ENCODE measurements at places on chromosomes 7 and 10.

- no peak for DNase-seq
These were observed 71.5 kb upstream of the NOBOX start for GRCh38 chr7:144474800-144475615.

- peak; percentile 13 for DNase-seq
These were observed 69.9 kb downstream of the PTPRE start for GRCh38 chr10:127976701-127977356.

- no peak for DNase-seq
These were observed 639.7 kb downstream of the AUTS2 start for GRCh38 chr7:70237831-70238575.

- DNase-seq = peak; percentile 99
These were observed 65.0 kb downstream of the STK17A start for GRCh38 chr7:43647673-43648472.

DNA sequence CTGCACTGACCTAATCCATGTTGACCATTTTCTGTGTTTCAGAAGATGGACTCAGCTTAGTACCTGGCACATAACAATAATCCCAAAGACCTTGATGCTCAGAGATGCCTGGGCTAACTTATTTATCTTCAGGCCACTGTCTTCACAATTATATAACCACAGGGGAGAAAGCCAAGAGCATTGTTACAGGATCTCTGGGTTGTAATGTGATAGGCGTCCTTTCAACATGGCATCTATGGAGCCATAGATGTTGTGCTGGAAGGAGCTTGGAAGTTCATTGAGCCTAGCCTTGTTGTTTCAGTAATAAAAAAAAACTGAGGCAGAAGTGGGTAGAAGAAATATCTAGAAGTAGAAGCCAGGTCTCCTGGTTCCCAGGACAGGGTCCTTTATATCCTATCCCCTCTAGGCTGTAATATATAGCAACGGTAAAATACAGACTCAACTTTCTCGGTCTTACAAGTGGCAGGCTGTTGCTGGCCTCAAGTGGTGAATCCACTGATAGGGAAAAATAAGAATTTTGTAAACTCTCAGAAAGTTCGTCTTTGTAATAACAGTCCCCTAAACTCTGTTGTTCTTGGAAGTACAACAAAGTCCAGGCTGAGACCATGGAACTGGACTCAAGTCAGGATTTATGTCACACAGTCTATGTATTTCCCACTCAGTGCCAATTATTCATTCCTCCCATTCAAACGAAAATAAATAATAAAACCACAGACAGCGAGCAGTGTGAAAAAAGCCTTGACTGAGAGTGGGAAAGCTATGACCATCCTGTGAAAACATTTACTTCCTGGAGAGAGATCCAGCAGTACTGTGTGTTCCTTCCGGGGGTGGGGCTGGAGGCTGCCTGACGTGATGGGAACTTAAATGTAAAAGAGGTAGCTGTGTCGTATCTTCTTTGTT is 277.6 kb downstream of the REEP3 start:
- peak; percentile 77 for DNase-seq

- no peak for DNase-seq
These were observed 225.3 kb upstream of the PITRM1 start for GRCh38 chr10:3397846-3398245.

- DNase-seq = peak; percentile 31
These were observed 121.2 kb downstream of the MTERF1 start for GRCh38 chr7:91759205-91759863.

GRCh38 chr7:128940494-128941322 is 3.0 kb downstream of the IRF5 start:
- DNase-seq = no peak

DNA sequence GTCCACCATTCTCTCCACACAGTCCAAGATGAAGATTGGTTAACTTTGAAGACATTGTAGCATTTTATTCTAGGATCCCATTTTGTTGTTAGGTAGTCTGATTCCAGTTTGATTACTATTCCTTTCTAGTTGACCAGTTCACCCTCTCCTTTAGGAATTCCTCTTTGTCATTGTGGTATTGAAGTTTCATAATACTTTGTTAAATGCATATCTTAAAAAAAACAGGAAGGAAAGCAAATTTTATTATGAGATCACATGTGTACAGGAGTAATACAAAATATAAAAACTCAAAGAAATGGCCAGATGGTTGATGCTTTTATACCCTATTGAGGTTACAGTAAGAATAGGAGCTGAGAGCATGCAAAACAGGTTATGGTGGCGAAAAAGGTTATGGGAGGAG is 15.5 kb upstream of the SEMA3C start:
- DNase-seq = peak; percentile 53

GRCh38 chr7:120054376-120055100 is 218.4 kb upstream of the KCND2 start:
- no peak for DNase-seq

DNA sequence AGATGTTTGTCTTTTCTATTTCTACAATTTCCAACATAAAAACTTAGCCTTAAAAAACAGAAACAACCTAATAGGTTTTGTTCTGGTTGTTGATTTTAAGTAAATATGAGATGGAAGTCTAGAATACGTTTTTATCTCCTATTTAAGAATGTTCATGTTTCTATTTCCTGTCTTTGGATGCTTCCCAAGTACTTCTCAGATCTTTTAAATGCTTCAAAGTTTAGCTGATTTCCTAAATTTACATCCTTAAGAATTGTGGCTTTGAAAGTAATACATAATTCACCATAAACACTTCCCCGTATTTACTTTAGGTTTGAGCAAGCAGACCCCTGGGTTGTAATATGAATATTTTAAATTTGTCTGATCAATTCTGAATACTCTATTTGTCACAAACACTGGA is 70.5 kb downstream of the RAPGEF5 start:
- no peak for DNase-seq

DNA sequence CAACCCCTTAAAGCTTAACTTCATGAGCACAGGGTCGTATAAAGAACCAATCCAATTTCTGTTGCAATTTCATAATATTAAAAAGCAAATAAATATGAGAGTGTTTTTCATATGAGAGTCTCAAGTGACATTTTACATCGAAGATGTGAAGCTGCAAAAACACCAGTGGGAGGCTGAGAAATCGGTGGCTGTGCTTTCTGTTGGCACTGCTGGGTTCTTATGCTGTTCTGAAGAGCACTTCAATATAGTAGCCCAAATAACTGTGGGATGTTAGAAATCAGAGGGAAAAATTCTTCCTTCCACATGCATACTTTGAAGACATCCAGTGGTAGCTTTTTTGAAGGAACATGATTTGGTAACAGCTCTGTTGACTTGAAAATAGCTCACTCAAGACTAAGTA is 245.8 kb downstream of the ARHGAP21 start:
- DNase-seq = no peak

DNA sequence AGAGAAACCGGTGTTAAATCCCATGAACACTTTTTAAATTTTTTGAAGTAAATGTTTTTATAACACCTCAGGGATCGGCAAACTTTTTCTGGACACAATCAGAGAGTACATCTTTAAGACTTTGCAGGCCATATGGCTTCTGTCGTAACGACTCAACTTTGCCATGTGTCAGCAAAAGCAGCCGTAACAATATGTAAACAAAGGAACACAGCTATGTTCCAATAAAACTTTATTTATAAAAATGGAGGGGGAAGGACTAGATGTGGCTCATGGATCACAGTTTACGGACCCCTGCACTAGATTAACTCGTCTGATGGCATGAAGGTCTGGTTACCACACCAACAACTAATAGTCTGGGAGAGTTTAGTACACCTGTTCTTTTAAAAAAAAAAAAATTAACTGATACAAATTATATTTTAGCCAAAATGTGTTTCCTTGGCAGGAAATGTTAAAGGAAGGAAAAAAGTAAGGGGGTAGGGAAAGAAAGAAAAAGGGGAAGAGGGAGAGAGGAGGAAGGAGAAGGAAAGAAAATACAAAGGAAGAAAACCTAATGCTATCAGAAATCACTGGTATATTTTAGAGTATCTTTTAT is 50.2 kb downstream of the ABI1 start:
- DNase-seq = peak; percentile 24

DNA sequence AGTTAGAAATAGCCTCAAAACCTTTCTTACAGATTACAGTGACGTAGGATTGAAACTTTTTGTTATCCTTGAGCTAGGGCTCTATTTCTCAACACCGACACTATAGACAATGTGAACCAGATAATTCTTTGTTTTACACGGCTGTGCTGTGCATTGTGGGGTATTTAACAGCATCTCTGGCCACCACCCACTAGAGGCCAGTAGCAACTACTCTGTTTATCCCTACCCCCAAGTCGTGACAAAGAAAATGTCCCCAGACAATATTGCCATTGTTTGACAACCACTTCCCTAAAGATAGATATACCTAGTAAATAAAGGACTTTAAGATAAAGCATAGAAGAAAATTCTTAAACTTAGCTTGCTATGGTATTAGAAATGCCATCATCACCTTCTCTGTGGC is 359.6 kb downstream of the ARL4A start:
- no peak for DNase-seq

GRCh38 chr7:153017223-153017622 is 257.7 kb downstream of the ACTR3B start:
- no peak for DNase-seq

DNA sequence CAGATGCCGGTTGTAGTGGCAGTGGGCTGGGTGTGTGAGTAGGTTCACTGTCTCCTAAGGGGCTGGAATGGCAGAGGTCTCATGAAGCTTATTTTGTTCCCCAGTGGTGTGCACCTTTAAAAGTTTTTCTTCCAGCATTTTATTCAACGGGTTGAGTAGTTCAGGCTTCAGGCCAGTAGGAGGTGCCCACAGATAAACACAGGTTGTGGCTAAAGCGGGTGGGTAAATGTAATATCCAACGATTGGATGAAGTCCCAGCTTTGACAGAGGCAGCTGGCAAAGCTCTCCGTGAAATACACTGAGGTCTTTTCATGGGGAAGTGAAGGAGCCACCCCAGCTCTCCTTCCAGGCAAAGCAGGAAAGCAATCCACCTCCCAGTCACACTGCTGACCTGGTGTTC is 339.8 kb upstream of the LRRTM3 start:
- peak; percentile 24 for DNase-seq

- peak; percentile 72 for DNase-seq
These were observed 77.1 kb upstream of the DUSP5 start for GRCh38 chr10:110420401-110421193.

DNA sequence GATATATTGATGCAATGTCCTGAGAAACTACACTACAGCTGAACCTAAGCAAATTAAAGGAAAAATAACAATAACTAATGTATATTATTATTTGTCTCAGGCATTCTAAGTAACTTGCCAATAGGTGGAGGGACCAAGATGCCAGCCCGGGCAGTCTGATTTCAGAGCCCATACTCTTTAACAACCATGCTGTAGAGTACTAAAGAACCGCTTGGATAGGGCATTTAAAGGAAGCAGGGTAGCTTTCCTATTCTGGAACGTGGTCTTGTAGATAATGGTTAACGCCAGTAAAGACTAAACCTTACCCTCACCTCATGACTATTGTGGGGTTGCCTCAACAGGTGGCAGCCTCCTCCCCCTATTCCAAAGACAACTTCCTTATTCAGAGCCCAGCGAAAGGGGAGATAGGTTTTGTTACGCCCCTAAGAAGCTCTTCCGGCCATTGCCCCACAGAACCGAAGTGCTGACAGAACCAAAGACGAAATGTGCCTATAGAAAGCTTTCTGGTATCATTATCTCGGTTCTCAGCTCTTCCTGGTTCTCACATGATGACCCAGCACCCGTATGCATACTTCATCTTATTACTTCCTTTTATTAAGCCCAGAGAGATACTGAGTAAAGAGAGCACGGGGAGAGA is 707 bp upstream of the C1GALT1 start:
- DNase-seq = peak; percentile 65

GRCh38 chr7:53397911-53398310 is 362.5 kb downstream of the POM121L12 start:
- no peak for DNase-seq

DNA sequence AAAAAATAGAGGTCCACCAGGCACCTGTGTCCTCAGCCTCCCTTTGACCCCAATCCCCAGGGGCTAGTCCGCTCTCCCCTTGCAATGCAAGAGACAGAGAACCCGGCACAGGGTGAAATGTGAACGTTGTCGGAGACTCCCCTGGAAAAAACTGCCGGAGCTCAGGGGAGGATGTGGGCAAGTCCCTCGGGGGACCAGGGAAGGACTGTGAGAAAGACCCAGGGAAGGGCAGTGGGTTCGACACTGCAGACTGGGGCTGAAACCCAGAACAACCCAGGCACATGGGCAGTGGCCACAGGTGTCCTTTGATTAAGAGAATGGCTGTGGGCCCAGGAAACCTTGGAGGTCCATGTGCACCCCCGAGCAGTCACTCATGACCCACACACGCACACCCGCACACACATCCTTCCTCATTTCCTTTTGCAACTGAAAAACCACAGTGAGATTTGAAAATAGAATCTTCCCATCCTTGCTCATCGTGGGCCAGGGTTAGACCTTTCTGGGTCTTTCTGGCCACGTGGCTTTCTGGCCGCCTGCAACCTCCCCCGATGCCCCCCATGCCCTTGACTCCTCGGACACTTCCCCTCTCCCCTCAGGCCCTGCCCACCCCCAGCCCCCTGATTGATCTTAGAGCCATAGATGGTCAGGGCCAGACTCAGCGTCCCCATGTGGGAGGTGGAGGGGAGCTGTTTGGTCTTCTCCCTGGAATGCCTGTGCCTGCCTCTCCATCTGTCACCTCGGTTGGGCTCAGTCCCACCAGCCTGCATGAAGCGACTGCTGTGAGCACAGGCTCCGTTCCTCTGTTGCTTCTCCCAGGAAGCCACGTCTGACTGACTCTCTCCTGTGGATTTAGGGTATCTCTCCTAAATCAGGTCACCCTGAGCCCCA is 7.9 kb downstream of the LAT2 start:
- peak; percentile 45 for DNase-seq

DNA sequence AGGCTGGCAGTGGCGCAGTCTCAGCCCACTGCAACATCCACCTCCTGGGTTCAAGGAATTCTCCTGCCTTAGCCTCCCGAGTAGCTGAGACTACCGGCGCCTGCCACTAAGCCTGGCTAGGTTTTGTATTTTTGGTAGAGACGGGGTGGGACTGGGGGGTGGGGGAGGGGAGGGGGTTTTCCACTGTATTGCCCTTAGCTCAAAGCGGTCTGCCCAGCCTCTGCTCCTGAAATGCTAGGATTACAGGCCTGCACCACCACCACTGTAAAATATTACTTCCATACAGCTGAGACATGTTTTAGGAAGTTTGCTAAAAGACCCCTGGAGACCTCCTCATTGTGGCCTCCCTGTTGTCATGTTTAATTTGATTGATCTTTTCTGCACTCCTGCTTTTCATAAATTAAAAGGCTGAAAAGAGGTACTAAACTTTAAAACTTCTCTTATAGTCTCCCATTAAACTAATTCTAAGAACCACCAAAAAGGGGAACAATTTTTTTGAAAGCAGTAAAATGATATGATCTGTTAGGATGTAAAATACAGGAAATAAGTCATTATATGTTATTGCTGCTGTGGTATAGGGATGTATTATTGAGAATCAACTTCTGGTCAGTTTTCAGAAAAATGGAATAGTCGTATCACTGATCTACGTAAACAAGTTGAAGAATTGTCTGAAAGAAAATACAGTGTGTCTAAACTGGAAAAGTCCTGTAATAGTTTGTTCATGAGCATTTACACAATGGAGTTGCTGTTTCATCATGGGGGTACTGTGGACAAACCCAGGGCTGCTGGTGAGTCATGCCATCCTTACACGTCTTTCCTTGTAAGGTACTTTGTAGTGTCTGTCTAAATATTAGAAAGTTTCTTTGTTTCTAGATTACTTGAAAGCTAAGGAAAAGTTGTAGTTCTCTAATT is 72.9 kb upstream of the TMEM248 start:
- peak; percentile 80 for DNase-seq
